Left renal cortex interstitium (tissue), 4 donors: ENCODE measurements at places on chromosomes 3 and 15.

GRCh38 chr3:113594066-113594465, 61.7 kb downstream of the SIDT1 start:
- no peak for DNase-seq

- no peak for DNase-seq
Observed at GRCh38 chr3:32667072-32667582, 17.9 kb upstream of the CNOT10 start.

DNA sequence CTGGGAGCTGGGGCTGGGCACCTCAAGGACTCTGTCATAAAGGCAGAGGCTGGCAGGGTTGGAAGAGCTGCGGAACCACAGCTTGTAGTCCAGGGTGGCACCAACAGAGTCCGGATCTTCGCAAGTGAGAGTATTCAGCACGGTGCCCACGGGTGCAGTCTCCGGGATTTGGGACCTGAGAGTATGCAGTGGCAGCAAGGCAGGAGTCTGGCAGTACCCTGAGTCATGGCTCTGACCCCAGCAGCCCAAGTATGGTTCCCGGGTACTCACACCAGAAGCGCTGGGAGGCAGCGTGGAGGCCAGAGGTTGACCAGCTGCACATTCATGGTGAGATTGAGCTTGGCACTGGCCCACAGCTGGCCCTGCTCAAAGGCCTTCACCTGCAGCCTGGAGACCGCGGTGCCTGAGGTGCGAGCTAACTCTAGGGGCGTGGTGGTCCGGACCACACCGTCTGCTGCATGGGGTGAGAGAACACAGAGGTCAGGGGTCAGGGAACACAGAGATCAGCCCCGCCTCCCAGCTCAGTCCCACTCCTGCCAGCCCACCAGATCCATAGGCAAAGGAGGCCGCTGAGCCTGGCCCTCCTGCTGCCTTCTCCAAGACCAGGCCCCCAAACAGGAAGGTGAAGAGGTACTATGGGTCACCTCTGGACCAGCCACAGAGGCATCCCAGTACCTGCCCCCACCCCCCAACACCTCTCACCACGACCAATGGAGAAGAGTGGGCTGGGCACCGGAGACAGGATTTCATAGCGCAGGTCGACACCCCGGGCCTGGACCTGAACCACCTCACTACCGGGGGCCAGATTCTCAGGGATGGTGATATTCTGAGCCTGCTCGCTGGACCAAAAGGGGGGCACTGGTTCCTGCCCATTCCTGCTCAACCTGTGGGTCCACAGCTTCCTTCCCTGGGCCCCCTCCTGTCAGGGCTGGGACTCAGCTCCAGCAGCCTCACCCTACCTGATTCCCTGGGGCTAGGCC, 4.5 kb downstream of the CDHR4 start:
- no peak for DNase-seq

DNA sequence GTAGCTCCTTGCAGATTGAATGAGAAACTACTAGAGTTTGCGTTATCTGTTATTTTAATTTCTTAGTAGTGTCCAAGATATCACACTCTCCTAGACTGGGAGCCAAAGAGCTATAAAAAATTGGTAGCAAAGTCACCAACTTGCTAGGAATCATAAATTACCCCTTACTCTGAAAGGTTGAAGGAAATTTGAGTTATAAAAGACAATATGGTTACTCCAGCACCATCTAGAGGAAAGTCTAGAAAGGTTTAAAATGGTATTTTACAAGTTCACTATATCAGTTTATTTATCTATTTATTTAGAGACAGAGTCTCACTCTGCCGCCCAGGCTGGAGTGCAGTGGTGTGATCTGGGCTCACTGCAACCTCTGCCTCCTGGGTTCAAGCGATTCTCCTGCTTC, 121.6 kb downstream of the RBPMS2 start:
- no peak for DNase-seq

- no peak for DNase-seq
Observed at GRCh38 chr3:170835336-170835735, 34.7 kb downstream of the RPL22L1 start.

DNA sequence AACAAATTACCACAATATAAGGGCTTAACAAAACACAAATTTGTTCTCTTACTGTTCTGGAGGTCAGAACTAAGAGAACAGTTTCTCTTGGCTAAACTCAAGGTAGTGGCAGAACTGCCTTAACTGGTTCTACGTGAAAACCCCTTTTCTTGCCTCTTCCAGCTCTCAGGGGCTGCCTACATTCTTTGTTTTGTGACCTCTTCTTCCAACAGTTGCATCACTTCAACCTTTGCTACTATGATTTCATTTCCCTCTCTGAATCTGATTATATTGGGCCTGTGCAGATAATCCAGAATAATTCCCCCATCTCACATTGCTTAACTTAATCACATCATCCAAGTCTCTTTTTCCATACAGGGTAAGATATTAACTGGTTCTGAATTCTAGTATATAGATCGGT, 624.6 kb downstream of the ZPLD1 start:
- no peak for DNase-seq

- no peak for DNase-seq
Observed at GRCh38 chr15:100493213-100493612, 35.5 kb downstream of the CERS3 start.
